ENCODE measurements at places on chromosomes 5 and 9.

- DNase-seq, result no peak
Observed at GRCh38 chr9:125794708-125795107, 47.5 kb downstream of the PBX3 start.

DNA sequence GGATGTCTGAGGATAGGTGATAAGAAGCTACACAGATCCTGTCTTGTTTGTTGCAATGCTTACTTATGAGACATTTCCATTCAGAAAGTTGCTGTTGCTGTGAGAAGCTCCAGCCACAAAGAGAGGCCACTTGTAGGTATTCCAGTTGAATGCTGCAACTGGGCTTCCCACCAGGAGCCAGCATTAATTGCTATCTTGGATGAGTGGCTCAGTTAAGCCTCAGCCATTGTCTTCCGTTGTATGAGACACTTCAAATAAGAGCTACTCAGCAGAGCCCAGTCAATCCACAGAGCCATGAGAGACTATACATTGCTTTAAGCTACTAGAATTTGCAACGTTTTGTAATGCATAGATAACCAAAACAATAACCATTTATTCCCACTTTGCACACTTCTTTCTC, 104.3 kb upstream of the ARRDC3 start:
- no peak for DNase-seq

DNA sequence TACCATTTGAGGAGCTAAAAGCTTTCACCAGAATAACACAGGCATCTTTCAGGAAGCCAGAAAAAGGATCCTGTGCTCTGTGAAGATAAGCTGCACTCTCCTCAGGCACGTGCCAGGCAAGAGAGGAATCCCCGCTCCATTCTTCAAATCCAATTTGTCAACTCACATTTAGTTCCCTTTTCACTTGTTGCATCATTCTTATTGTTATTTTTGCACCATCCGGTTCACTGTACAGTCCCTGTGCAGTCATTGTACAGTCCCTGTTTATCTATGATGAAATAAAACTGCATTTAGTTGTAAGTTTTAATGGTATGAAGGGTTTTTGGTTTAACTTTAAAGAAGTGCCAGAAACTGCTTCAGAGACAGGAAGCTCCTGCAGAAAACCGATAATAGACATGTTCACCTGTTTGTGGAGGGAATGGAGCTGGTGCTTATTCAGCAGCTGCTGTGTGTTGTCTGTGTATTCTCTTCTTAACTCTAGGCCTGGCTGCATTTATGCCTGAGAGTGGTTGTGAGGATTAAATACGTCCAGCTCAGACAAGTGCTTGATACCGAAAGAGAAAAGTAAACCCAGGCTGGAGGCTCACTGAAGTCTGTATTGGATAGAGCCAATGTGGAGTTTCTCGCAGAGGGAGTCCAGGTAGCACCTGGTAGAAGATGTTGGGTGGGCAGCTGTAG, 22.4 kb downstream of the IFNW1 start:
- DNase-seq, result no peak

GRCh38 chr5:95841914-95842812, 19.6 kb upstream of the GLRX start:
- DNase-seq, result no peak

GRCh38 chr5:73940026-73940425, 314.0 kb downstream of the ARHGEF28 start:
- DNase-seq, result no peak

DNA sequence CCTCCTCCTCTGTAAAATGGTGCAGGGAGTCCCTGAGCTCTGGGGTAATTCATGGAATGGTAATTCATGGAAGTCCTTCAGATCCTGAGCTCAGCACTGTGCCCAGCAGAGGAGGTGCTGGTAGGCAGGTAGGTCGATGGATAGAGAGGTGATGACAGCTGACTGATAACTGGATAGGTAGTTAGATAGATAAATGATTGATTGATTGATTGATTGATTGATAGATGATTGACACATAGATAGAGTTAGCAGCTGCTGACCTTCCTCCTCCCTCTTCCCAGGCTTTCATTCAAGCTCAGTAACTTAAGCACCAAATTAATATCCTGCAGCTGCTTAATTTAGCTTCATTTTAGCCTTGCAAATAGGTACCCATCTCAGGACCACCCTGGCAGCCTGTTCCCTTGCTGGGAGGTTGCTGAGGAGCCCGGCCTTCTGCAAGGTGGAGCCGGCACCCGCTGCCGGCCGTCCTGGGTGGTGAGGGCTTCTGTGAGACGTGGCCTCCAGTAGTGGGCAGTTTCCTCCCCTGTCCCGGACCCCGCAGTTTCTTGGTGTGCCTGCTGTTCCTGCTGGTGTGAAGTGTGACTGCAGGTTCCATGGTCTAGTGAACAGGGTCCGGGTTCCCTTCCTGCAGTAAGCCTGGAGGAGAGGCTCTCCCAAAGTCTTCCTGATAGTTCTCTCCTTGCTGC, 13.4 kb downstream of the OLFM1 start:
- DNase-seq, result no peak

- DNase-seq, result no peak
Observed at GRCh38 chr5:88702332-88702731, 180.7 kb downstream of the MEF2C start.

GRCh38 chr5:38467353-38468040, 88.9 kb downstream of the LIFR start:
- no peak for DNase-seq

DNA sequence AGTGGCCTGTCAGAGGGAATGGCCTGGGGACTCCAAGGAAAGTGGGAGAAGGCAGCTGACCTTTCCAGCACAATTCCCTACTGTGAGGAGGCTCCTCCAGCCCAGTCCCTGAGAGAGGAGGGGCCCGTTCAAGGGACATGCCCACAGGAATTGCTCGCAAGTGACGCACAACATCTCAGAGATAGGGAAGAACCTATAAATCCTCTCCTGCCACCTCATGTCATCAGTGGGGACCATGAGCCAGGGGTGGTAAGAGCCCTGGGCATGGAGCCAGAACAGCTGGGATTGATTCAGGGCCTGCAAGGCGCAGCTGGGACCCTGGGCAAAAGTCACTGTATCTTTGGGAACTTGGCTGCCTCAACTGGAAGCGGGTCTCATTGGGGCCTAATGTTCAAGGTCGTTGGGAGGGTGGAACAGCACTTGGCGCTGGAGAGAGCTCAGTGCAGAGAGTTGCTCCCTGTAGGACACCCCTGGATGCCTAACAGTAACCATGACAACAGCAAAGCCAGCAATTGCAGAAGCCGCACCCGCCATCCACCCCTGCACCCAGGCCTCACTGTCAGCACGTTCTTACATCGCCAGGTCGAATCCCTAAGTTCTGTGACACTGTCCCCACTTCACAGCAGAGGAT, 41.3 kb upstream of the ORM1 start:
- DNase-seq, result no peak

GRCh38 chr5:469752-470483, 26.9 kb downstream of the EXOC3 start:
- no peak for DNase-seq

- DNase-seq, result no peak
Observed at GRCh38 chr5:56247592-56247991, 14.5 kb upstream of the ANKRD55 start.

GRCh38 chr9:126327006-126327713, 531 bp downstream of the MVB12B start:
- peak; percentile 4 for DNase-seq

- DNase-seq, result no peak
Observed at GRCh38 chr5:90135779-90136378, 273.7 kb downstream of the CETN3 start.

- peak; percentile 33 for DNase-seq
Observed at GRCh38 chr5:75051217-75051751, 1.1 kb downstream of the GCNT4 start.

- DNase-seq, result no peak
Observed at GRCh38 chr5:157554179-157555036, 21.2 kb downstream of the ADAM19 start.

DNA sequence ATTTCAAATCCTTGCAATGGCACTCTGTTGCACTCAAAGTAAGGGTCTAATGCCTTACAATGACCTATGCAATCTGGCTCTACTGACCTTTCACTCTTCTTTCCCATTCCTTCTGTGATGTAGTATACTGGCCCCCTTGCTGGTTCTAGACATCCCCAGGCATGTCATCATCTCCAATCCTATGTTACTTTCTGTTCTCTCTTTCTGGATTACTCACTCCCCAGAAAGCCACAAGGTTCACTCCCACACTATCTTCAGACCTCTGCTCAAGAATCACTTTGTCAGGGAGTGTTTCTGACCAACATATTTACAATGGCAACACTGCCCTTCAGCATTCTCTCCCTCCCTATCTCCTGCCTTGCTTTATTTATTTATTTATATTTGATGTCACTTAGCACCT, 802.2 kb upstream of the WWC1 start:
- no peak for DNase-seq

- no peak for DNase-seq
Observed at GRCh38 chr9:133959966-133960567, 32.1 kb downstream of the VAV2 start.

DNA sequence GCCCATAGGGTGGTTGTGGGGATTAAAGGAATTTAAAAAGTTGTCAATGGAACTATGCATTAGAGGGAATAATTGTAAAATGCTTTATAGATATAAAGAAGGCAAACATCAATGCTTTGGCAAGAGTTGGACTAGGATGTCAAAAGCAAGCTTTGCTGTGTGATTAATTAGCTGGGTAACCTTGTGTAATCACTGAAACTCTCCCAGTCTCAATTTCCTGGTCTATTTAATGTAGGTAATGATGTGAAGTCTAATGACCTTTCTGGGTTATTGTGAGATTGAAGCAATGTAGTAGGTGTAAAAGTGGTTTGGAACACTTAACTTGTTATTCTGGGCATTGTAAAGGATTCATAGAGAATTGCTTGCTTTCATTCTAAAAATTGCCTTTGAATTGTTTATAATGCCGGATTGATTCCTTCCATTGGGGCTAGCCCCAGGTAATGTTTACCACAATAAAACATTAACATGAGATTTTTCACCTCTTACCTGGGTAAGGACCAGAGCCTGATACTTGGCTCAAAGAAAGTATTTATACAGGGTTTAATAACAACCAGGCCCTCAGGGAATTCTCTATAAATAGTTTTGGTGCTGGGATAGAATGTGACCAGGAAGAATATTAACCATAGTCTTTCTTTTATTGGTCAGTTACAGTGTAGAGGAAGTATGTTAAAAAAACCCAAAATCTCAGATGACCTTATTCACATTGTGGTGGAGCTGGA, 30.0 kb upstream of the CLINT1 start:
- DNase-seq, result no peak

GRCh38 chr9:134179595-134179917, 15.2 kb upstream of the RNU6ATAC start:
- no peak for DNase-seq

GRCh38 chr5:172849606-172850453, 15.8 kb downstream of the ERGIC1 start:
- DNase-seq, result no peak

- DNase-seq, result no peak
Observed at GRCh38 chr5:98205691-98206461, 567.6 kb upstream of the RGMB start.

DNA sequence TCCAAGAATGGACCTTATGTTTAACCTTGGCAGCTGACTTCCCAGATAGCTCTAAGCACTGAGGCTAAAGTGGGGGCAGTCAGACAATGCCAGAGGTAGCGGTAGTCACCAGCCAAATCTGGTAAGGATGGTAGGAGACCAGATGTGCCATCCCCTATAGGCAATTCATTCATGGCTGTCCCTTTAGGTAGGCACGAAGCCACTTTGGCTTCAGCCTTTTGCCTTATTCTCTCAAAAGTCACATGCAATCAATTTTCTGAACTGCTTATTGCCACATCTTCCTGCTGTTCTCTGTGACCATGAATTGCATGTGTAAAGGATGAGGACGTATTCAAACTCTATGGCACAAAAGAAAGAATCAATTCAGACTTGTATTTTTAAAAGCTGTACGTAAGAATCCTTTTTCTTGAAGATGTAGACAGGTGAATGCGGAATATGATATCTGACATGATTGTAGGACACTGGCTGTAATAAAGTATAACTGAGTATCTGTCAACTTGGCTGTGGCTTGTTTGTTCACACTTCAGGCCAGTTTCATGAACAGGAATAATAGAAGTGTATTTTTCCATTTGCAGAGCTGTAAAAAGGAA, 611.7 kb downstream of the NR2F1-AS1 start:
- DNase-seq, result no peak

GRCh38 chr9:72931437-72931836, 21.4 kb downstream of the ALDH1A1 start:
- DNase-seq, result no peak

DNA sequence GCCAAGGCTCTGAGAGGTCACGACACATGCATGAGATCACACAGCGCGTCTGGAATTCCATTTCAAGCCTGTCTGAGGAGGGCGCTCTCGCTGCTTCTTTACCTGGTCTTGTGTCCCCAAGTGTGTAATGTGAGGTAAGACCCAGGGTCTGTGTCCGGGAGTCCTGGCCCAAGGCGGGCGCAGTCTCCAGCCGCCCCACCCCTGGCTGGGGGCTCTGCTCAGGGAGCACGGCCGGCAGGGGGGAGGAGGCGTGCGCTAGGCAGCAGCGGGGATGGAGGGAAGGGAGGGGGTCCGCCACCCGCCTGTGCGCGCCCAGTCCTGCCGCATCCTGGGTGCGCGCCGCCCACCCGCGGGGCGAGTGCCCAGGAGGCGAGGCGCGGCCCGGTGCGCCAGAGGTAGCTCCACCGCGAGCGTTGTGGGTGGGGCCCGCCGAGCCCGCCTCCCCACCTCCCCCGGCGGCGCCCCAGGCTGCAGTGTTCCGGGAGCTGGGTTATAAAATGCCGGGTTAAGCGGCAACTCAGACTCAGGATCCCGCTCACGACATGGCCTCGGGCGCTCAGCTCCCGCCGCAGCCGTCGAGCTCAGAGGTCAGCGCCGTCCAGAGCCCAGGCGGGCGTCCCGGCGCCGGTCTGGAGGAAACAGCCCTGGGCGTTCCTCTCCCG, at the start of gene CCNI2:
Gene CCNI2, plus strand, starts transcription at position 473 of the 662 bp plus-strand sequence. Its CDS starts 70 bp downstream, at position 543.
- peak; percentile 71 for DNase-seq

- DNase-seq, result no peak
Observed at GRCh38 chr9:127388856-127389238, 8.1 kb upstream of the SLC2A8 start.

GRCh38 chr9:131834721-131835120, 94.8 kb upstream of the RAPGEF1 start:
- DNase-seq, result no peak

DNA sequence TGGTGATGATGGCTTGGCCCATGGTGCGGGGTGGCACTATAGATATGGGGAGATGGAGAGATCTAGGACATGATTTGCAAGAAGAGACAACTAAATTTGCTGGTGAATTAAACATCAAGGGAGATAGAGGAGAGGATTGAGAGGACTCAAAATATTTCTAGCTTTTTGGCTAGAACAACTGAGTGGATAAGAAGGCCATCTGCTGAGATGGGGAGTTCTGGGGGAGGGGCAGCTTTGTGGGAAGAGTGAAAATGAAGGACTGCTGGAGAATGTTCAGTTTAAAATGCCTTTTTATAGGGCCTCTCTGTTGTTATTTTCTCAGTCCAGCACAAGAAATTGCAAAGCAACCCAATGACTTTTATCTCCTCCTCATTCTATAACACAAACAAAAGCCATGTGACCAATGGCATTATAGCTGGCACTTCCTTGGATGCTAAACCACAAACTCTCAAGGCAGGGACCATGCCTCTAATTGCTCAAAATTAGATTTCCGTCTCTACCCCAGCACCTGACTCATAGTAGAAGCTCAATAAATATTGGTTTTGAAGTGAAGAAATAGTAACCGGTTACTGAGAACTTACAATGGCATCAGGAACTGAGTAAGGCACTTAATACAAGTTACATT, 29.8 kb downstream of the JAKMIP2 start:
- DNase-seq, result no peak

- no peak for DNase-seq
Observed at GRCh38 chr5:2801577-2802525, 50.4 kb upstream of the IRX2 start.

All from central memory CD4-positive, alpha-beta T cell (primary cell).